Stimulated activated CD8-positive, alpha-beta memory T cell treated with anti-CD3 and anti-CD28 coated beads, Interleukin-4, amount 100 ng/mL, for 1 hour (primary cell): ENCODE measurements at places on chromosomes 2 and 18.

GRCh38 chr18:58046794-58047555 lies 2.9 kb downstream of the NEDD4L start:
- DNase-seq = no peak

- no peak for DNase-seq
Observed at GRCh38 chr2:50492477-50492851, 539.5 kb downstream of the NRXN1 start.

GRCh38 chr2:69376403-69376802 lies 10.6 kb downstream of the GFPT1 start:
- no peak for DNase-seq

DNA sequence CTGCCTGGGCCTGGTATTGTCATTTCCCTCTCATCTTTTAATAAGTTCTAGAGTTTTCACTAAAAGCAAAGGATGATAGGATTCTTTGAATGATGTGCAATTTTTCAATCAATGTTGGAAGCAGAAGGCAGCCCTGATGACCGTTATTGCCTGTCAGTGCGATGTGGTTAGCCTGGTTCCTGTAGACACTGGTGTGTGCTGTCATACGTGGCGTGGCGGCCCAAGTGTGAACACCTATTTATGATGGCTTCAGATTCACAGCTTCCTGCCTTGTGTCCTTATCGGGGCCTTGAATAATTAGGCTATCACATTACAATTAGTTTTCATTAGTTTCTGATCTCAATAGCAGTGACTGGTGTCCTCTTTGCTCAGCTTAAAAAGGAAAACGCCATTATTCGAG lies 218.5 kb downstream of the TPGS2 start:
- DNase-seq = no peak

- no peak for DNase-seq
Observed at GRCh38 chr18:24553571-24554285, 93.3 kb downstream of the HRH4 start.

DNA sequence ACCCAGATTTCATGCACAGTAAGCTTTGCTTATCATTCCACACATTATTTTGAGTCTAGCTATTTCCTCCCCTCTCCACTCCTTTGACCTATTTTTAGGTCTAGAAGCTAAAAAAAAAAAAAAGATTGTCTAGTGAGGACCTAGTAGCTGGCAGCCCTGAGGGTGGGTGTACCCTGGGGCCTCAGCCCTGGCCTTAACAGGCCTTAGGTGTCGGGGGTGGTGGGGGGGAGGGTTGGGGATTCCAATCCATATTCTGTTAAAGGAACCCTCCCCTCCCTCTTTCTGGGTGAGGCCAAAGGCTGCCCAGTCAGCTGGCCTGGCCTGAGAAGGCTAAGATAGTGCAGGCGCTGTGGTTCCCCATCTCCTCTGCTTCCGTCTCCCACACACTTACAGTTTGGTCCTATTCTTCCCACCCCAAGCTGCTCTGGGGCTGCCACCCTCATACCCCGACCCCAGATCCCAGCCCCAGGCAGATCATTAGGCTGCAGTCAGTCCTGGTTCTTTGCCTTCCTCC lies 65.5 kb upstream of the HK2 start:
- DNase-seq = no peak

DNA sequence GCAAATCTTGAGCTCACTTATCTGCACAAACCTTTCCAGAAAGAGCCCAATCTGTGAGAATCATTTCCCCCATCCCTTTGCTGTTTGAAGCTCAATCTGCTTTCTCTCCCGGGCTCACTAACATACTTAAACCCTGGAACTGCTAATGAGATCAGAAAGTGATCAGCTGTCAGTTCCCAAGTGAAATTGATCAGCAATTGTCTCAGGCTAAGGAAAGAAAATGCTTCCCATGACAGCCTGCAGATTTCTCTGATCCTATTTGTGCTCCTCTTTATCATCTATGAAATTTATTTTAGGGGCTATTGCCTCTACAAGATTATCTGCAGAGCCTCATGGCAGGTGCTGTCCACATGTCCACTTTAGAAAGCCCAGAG lies 239.0 kb upstream of the CXCR4 start:
- DNase-seq = no peak

DNA sequence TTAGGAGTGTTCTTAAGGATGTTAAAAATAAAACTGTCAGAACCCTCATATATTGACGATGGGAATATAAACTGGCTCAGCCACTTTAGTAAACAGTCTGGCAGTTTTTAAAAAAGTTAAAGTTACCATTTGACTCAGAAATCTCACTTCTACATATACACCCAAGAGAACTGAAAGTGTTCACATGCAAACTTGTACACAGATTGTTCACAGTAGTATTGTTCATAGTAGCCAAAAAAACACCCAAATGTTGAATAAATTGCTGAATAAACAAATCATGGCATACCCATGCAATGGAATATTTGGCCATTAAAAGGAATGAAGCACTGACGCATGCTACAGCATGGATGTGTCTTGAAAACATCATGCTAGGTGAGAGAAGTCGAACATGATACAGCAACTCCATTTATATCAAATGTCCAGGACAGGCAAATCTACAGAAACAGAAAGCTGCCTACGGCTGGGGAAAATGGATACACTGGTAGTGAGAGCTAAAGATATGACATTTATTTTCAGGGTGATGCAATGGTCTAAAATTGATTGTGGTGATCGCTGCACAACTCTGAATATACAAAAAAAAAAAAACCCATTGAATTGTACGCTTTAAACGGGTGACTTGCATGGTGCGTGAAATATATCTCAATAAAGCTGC lies 10.1 kb downstream of the RPL31 start:
- DNase-seq = no peak

DNA sequence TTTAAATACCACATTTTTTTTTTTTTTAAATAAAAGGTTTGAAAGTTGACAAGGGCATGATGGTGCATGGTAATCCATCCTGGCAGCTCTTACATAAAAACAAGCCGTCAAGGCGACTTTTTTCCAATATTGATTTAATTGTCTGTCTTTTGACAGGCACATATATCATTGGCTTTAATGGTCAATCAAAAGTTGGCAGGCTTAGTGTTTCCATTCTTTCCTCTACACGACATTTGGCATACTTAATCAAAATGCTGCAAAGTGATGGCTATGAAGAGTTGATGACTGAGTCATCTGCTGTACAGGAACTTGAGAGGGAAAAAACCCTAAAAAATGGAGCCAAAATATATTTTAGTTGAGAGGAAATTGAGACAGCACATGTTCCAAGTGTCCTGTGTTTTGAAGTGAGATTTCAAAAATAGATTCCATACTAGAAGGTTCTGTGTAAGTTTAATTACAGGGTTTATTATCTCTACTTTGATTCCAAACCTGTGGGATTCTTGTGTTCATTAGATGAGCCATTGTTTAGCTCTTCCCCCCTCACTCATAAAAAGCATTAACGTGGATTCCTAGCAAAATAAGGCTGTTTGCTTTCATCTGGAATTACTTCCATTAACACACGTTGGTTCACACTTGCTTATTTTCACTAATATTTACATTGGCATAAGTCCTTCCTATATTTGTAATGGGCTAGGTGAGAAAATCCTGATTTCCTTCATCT lies 3.2 kb downstream of the TSHZ1 start:
- no peak for DNase-seq

DNA sequence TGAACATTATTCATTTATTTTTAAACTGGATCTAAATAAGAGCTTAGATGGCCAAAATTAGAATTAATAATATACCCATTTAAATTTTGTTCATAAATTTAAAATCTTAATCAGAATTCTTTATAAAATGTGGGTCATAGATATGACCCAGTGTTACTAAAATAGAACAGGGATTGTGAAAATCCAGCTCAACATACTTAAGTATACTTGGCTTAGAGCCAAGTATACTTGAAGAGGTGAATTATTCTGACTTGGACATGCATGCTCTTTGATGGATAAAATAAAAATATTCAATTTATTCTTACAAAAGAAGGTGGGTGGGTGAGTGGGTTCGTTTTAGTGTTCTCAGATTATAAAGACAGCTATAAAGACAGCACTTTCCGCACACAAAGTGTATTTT lies 70.7 kb downstream of the SPOPL start:
- no peak for DNase-seq

DNA sequence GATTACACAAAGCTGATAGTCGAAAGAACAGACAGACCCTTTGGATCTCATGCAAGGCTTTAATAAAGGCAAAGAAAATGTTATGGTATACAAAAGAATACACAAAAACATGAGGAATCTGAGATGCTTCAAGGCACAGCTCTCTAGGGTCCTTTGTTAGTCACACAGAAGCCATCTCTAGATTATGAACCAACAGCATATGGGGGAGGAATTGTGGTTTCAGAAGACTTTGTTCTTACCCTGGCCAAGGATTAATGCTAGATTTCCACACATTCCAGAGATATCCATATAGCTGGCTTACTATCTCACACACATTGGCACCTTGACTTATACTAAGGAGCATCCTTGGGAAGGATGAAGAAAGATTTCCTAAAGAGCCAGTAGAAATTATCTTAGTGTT lies 206.1 kb downstream of the GULP1 start:
- DNase-seq = no peak

DNA sequence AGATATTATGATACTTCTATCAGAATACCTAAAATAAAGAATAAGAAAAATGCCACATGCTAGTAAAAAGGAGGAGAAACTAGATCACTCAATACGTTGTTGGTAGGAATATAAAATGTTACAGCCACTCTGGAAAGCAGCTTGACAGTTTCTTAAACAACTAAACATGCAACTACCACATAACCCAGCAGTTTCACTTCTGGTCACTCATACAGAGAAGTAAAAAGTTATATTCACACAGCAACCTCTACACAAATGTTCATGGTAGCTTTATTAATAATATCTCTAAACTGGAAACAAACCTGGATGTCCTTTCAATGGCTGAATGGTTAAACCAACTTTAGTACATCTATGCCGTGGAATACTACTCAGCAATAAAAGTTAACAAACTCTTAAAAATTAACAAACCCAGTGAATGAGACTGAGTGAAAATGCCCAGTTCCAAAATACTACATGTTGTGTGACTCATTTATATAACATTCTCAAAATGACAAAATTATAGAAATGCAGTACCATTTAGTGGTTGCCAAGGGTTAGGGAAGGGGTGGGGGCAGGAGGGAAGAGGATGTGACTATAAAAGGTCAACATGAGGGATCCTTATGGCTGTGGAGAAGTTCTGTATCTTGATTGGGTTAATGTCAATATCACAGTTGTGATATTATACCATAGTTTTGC lies 124.1 kb downstream of the MMADHC start:
- no peak for DNase-seq

DNA sequence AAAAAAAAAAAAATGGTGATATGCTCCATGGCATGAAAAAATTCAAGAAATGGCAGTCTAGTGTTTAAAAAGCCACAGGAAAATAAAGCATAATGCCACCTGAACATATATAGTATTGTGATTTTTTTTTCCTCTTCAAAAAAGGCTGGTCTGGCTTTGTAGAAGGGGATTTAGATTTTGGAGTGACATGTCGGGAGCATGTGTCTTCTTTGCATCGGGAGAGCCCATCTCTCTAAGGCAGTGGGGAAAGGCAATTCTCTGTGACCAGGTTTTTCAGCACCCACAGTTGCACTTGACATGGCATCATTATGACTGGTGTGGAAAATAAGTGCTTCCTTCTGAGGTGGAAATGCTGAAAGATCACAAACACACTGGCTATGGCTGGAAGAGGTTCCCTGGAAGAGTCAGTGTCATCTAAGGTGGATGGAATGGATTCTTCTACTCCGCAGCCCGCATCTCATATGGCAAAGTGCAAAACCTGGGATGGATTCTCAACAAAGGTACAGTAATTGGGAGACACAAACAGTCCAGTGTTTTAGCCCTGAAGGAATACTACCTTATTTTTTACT lies 172.5 kb downstream of the AGAP1 start:
- no peak for DNase-seq

- no peak for DNase-seq
Observed at GRCh38 chr18:5726011-5726410, 169.3 kb downstream of the TMEM200C start.
